ENCODE measurements at places on chromosomes 7 and 10.

- no peak for DNase-seq
These were observed 20.1 kb downstream of the UPP1 start for GRCh38 chr7:48108959-48109847.

DNA sequence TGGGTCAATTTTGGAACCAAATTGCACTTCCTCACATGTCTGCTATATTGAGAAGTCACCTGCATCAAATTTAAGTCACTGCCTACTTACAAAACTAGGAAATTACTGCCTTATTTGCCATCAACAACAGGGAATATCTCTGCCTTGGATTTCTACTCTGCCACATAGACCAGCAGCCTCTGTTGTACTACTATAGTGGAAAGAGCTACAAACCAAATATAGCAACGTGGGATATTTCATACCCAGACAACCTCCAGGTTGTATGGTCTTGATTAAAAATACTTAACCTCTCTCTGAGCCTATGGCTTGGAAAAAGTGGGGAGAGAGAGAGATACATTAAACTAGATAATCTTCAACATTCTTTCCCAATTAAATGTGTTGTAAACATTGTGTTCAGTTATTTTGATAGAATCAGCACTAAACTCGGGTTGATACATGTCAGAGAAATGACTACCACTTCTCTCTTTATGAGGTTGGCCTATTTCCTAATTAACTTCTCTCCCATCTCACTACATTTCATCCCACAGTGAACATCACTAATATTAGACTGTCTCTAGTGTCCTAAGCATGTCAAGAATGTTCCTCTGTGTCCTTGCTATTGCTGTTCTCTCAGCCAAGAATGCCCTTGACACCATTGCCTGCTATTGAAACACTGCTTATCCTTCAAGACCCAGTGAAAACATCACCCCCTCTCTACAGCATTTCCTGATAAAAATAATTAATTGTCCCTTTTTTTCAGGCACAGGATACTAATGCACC, 421.2 kb downstream of the IPMK start:
- no peak for DNase-seq

DNA sequence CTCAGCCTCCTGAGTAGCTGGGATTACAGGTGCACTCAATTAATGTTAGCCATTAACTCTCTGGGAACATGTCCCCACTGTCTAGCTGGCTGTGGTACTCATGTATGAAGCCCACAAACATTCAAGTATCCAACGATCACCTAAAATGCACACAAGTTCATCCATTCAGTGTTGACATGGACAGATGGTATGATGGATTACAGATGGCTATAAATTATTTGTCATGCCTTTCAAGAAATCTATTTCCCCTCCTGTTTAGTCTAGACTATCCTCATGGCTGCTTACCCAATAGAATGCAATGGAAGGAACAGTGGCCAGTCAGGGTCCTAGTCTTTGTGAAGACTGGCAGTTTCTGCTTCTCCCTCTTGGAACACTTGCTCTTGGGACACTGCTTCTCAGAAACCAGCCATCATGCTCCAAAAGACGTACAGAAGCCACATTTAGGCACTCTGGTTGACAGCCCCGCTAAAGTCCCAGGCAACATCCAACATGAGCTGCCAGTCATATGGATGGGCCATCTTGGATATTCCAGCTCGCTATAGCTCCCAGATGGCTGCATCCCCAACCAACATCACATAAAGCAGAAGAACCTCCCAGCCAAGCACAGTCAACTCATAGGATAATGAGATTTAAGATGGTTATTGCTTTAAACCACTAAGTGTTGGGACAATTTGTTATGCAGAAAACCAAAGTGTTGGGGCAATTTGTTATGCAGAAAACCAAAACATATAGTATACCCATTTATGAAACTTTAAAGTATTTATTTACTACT, 33.1 kb downstream of the MYL10 start:
- DNase-seq = no peak

- DNase-seq = no peak
These were observed 18.2 kb upstream of the ZNF862 start for GRCh38 chr7:149819961-149820340.

DNA sequence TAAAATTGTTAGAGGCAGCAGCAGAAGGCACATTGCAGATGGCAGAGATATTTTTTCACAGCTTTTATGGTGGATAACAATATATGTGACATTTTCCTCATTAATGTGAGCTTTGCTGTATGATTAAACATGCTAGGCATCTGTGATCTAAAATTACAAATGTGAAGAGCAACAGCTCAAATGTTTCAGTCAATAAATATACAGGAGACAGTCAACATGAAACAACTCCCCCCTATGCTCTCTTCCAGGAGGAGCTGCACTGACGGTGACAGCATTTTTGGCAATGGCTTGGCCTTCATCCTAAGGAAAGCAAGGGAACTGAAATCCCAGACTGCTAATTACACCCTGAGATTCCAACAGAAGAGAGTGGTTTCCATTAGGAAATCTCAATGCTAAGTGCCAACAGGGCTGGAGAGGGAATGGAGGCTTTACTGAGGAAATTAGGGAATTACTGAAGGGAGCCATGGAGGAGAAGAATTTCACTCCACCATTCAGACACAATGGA, 51.4 kb upstream of the GRB10 start:
- DNase-seq = no peak

DNA sequence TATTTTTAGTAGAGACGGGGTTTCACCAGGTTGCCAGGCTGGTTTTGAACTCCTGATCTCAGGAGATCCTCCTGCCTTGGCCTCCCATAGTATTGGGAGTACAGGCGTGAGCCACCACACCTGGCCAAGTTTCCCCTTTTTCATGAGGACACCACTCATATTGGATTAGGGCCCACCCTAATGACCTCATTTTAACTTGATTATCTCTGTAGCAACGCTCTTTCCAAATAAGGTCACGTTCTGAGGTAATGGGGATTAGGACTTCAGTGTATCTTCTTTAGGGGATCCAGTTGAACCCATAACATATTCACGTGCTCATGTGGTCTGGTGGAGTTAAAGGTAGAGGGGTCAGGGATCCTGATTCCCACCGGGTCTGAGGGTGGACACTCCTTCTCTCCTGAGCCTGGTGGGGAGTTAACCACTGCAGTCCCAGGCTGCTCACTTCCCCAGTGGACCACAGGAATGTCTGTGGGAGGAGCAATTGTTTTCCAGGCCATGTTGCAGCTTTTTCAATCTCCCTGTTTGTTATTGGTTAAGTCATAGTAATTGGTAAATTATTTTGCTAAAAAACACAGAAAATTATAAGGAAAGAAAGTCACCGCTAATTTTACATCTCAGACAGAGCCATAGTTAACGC, 130.5 kb downstream of the GRK5 start:
- no peak for DNase-seq

Measured in HS-5 (cell line).